Chondrocyte (in vitro differentiated cells): ENCODE measurements at places on chromosomes 12 and 14.
A peak's percentile ranks its signal among the peaks of the same experiment; 100 is the strongest.

GRCh38 chr14:24258119-24258518, 4.9 kb downstream of the TGM1 start:
- DNase-seq, result peak; percentile 82
- peaks cover 4% of the 10 kb centered on the region for H3K36me3 ChIP-seq
- no peak overlapping the region for H3K4me3 ChIP-seq
- peaks cover 29% of the 10 kb centered on the region for H3K4me1 ChIP-seq
- no peaks in the 10 kb centered on the region for H3K27me3 ChIP-seq
- H3K27ac ChIP-seq, result no peak overlapping the region

- peak overlapping the region; percentile 58 for H3K27ac ChIP-seq
- no peak for DNase-seq
- H3K36me3 ChIP-seq, result peaks cover 13% of the 10 kb centered on the region
- H3K4me3 ChIP-seq, result no peak overlapping the region
These were observed 65.3 kb upstream of the TRAF3 start for GRCh38 chr14:102711946-102712345.

DNA sequence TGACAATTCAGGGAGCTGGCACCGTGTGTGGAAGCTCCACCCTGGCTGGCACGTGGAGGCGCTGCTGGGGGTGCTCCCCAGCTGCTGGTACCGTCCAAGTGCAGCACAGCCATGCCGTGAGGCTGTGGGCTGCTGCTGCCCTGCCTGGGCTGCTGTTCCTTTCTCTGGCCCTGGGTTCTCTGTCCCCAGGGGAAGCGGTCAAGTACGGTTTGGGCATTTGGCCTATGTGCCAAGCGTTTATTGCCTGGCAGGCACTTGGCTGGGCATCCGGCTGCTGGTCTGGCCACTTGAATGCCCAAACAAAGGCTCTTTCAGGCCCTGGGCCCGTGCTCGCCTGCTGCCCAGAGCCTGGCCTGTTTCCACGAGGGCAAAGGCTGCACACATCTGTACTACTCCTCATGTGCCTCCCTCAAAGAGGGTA, 39.6 kb downstream of the RHOF start:
- H3K36me3 ChIP-seq, result peaks cover 7% of the 10 kb centered on the region
- H3K4me1 ChIP-seq, result peaks cover 4% of the 10 kb centered on the region
- no peak overlapping the region for H3K4me3 ChIP-seq
- no peak for DNase-seq

DNA sequence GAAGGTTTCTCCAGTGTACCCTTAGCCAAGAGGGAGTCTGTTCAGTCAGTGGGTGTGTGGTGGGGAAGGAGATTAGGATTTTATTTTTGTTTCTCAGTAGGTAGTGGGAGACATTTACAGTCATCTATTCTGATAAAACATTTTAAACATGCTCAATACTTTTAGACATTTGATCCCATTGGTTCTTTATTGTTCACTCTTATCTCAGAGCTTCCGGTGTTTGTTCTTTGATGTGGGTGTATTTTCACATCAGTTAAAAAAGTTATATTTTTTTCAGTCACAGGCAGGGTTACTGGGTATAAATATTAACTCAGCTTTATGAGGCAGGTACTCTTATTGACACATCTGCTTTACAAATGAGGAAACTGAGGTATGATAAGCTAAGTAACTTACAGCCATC, 43.3 kb upstream of the LRRK2 start:
- no peaks in the 10 kb centered on the region for H3K4me1 ChIP-seq
- H3K36me3 ChIP-seq, result no peaks in the 10 kb centered on the region
- H3K27me3 ChIP-seq, result no peaks in the 10 kb centered on the region
- DNase-seq, result no peak

DNA sequence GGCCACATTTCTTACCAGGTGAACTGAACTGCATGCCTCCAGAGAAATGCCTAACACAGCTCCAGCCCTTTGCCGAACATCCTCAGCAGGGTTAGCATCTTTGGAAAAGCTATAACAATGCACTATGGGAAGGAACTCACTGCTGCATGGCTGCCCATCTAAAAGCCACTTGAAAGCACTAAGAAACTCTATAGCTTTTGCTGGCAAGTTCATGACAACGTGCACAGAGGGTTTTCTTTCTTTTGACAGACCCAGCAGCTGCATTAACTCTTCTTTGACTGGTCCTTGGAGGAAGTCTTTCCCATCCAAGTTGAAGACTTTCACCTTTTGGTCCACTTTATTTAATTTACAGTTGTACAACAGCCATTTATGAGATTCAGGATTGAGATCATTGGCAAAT, 5.3 kb downstream of the TRMT5 start:
- peaks cover 16% of the 10 kb centered on the region for H3K4me1 ChIP-seq
- H3K27ac ChIP-seq, result no peak overlapping the region
- no peaks in the 10 kb centered on the region for H3K27me3 ChIP-seq
- no peak overlapping the region for H3K4me3 ChIP-seq

GRCh38 chr14:83007641-83008225, 1474.1 kb upstream of the SEL1L start:
- no peak overlapping the region for H3K4me3 ChIP-seq
- no peak overlapping the region for H3K27ac ChIP-seq
- DNase-seq, result no peak
- H3K27me3 ChIP-seq, result no peaks in the 10 kb centered on the region

DNA sequence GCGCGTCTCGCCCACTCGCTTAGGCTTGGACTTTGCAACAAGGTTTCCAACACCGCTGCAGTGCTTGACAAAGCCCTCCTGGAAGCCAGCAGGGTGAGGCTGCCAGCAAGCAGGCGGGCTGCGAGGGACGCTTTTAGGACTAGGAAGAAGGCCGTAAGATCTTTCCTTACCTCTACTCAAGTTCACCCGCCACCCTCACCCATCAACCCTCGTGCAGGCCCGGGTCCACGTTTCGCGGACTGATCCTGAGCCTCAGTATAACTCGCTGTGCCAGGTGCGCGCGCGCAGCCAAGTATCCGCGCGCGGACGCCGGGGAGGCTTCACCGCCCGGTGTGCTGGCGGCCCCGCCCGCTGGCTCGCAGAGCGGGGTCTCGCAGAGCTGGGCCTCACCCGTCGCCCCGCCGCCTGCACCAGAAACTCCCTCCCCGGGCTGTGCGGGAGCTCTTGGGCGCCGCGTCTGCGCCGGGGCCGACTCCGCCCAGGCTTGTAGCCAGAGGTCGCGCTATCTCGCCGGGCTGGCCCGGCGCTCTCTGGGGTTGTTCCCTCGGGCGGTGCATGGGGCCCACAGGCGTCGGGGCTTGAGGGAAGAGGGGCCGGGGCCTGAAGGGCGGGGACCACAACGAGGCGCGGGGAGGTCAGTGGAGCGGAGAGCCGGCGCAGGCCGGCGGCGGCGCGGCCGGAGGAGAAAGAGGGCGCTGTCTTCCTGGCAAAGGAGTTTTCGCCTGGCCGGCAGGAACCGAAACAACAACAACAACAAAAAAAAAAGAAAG, 7.6 kb upstream of the SIX1 start:
- H3K4me1 ChIP-seq, result peaks cover 68% of the 10 kb centered on the region
- peak overlapping the region; percentile 86 for H3K4me3 ChIP-seq
- peak overlapping the region; percentile 98 for H3K27ac ChIP-seq
- no peaks in the 10 kb centered on the region for H3K36me3 ChIP-seq
- no peaks in the 10 kb centered on the region for H3K27me3 ChIP-seq

GRCh38 chr12:12088761-12089160, 18.0 kb downstream of the BCL2L14 start:
- H3K27me3 ChIP-seq, result no peaks in the 10 kb centered on the region
- no peak overlapping the region for H3K4me3 ChIP-seq
- H3K27ac ChIP-seq, result no peak overlapping the region
- H3K36me3 ChIP-seq, result no peaks in the 10 kb centered on the region

- no peak overlapping the region for H3K4me3 ChIP-seq
- H3K4me1 ChIP-seq, result peaks cover 16% of the 10 kb centered on the region
- DNase-seq, result no peak
- no peak overlapping the region for H3K27ac ChIP-seq
- H3K27me3 ChIP-seq, result no peaks in the 10 kb centered on the region
These were observed 11.3 kb downstream of the ERO1A start for GRCh38 chr14:52683985-52684520.

GRCh38 chr14:29521526-29522137, 406.0 kb downstream of the PRKD1 start:
- no peaks in the 10 kb centered on the region for H3K4me1 ChIP-seq
- H3K36me3 ChIP-seq, result peaks cover 2% of the 10 kb centered on the region

DNA sequence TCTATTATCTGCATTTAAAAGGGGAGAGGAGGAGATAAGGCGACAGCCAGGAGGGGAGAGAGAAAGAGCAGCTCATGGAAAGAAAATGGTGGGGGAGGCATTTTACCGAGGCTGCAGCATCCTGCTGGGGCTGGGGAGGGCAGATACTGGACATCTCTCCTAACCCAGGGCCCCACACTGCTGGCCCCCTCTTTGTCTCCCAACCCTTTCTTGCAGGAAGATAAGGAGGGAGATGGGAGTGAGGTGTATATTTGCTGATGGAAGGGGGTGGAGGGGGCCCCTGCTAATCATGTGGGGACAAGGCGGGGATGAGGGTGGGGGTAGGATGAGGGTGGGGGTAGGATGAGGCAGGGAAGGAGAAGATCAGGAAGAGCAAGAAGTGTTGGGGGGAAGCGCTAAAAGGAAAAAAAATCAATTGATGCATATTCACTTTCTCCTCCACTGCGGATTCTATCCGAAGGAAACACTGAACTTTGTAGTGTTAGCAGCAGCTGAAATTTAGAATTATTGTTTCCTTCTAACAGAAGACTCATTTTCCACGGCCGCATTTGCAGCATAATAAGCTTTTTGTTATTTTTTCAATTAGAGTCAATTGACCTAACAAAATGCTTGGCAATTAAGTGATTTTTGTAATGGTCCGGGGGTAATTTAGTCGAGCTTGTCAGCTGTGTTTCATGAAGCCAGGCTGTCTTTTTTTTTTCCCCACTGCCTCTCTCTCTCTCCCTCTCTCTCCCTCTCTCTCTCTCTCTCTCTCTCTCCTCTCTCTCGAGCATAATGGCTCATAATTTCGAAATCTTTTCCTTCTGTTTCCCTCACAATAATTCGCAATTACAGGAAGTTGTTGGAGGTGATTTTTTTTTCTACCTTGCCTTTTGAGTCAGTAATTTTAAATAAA, 1134.6 kb downstream of the BCL11B start:
- no peak for DNase-seq
- no peaks in the 10 kb centered on the region for H3K36me3 ChIP-seq
- H3K27ac ChIP-seq, result no peak overlapping the region
- no peak overlapping the region for H3K4me3 ChIP-seq
- no peaks in the 10 kb centered on the region for H3K4me1 ChIP-seq

DNA sequence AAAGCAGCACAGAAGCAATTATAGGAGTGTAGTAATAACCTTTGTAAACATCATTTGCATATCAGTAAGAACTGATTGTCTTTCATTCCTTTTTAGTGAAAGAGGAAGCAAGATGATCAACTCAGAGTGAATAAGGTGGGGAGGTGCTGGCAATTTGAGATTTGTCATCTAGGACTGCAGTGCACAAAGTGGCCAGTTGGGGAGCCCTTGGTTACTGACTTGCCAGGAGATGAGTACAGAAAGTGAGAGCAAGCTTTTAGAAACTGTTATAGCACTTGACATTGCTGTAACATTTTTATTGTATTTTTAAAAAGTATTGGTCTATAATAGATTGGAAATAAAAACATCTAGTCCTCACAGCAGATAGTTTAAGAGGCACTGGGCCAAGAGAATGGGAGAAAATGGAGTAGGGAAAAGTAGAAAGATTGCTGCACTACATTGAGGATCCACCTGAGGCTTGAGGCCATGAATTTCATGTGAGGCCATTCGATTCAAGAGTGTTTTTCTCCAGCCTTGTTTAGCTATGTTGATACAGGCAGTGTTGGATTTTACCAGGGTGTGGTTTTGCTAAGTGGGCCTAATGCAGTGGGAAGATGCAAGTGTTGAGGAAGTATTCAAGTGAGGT, 98.2 kb downstream of the SNAPC1 start:
- DNase-seq, result no peak
- no peak overlapping the region for H3K27ac ChIP-seq
- H3K27me3 ChIP-seq, result peaks cover 2% of the 10 kb centered on the region
- no peak overlapping the region for H3K4me3 ChIP-seq
- H3K4me1 ChIP-seq, result peaks cover 13% of the 10 kb centered on the region
- H3K36me3 ChIP-seq, result peaks cover 2% of the 10 kb centered on the region

DNA sequence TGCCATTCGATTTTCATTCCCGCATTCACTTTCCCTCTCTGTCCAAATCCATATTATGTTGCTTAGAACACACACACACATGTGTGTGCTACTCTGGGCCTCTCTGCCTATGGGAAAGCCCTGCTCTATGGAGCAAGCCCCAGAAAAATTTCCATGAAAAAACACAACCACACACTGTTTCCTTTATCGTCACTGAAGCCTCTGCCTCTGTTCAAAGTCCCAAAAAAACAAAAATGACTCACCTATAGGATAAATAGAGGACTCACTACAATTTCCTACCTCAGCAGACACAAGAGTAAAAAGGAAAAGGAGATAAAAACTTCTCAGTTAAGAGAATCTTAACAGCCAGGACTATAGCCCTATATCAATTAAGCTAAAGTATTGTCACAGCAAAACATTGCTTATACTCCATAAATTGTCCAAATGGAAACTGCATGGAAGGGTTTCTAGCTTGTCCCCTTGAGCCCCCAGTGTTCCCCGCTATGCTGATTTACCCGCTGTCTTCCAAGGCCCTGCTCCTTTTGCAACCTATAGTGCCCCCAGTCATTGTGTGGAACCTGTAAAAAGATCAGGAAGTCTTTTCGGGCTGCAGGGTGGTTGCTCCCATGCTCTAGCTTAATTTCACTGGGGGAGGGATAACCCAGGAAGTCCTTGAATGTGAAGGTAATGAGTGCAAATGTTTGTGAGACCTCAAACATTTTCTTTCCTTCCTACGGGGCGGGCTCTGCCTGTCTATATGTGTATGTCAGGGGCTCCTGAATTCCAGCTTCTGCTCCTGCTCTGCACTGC, 11.1 kb upstream of the PIP4K2C start:
- H3K4me1 ChIP-seq, result no peaks in the 10 kb centered on the region
- peaks cover 24% of the 10 kb centered on the region for H3K36me3 ChIP-seq
- no peak overlapping the region for H3K4me3 ChIP-seq
- no peak for DNase-seq

DNA sequence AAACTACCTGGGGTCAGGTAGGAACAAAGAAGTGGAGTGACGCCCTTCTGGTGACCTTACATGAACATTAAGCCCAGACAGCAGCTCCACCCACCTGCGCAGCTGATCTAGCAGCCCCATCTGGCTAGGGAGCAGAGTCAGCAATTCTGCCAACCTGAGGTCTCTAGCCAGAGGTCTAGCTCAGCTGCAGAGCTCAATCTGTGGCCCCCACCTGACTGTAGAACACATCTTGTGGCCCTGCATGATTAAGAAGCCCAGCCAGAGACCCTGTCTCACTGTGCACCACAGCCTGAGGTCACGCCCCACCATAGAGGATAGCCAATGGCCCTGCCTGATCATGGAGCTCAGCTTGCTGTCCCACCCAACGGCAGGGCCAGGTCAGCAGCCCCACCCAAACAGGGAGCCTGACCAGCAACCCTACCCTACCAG, 50.6 kb upstream of the HIGD1C start:
- H3K36me3 ChIP-seq, result peaks cover 3% of the 10 kb centered on the region
- H3K27ac ChIP-seq, result no peak overlapping the region

GRCh38 chr14:43141636-43142191, 1365.4 kb downstream of the FSCB start:
- no peak overlapping the region for H3K27ac ChIP-seq
- H3K27me3 ChIP-seq, result no peaks in the 10 kb centered on the region
- no peak overlapping the region for H3K4me3 ChIP-seq
- DNase-seq, result no peak
- H3K36me3 ChIP-seq, result no peaks in the 10 kb centered on the region

GRCh38 chr14:34098045-34098984, 147.4 kb upstream of the EGLN3 start:
- DNase-seq, result no peak
- no peak overlapping the region for H3K4me3 ChIP-seq
- H3K4me1 ChIP-seq, result peaks cover 3% of the 10 kb centered on the region
- no peak overlapping the region for H3K27ac ChIP-seq
- no peaks in the 10 kb centered on the region for H3K36me3 ChIP-seq
- H3K27me3 ChIP-seq, result peaks cover 5% of the 10 kb centered on the region
